ENCODE measurements at places on chromosomes 13 and 19. TPM values are rescaled to one million over a fixed set of nuclear protein-coding genes. Genes with fewer than 3 reads are reported as not detected.

DNA sequence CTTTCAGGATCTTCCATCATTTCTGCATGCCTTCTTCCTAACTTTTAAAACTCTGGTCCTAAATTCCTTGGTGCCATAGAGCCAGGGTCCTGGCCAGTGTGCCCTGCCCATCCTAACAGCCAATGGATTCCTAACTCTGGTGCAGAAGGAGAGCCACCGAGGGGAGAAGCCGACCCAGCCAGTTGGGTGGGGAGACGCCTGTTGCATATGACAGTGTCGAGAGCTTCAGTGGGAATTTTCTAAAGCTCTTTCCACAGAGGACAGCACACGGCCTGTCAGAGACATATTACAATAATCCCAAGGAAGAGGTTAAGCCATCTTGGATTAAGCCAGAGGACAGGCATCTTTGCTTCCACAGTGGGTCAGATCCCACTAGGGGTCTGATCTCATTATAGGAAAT is 180.4 kb downstream of the ZNF536 start:
- DNase-seq = no peak

- DNase-seq = no peak
Observed at GRCh38 chr13:33684874-33685273, 133.1 kb upstream of the RFC3 start.

DNA sequence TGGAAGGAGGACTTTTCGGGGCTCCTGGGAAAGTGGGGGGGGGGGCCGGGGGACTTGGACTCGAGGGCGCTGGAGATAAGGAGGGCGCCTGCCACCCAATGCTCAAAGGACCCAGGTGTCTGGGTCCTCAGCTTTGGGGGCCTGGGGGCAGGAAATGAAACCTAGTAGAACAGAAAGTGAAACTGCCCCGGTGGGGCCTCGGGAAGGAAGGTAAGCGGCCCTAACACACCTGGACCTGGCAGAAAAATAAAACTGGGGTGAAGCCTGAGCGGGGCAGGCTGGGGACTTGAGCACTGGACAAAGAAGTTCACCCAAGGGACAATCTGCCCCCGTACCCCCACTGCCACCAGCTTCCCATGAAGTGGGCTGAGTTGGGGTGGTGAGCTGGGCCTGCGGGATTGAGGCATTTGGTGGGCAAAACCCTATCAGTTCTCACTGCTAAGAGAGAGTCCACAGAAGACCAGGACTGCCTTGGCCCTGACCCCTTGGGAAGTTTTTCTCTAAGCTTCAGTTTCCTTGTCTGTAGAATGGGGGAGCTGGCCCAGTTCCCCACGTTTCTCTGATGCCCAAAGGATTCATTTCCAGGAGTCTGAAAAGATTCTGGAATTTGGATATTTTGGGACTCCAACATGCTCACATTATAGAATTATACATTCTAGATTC is 2.3 kb downstream of the PRKD2 start:
- DNase-seq = peak; percentile 78

DNA sequence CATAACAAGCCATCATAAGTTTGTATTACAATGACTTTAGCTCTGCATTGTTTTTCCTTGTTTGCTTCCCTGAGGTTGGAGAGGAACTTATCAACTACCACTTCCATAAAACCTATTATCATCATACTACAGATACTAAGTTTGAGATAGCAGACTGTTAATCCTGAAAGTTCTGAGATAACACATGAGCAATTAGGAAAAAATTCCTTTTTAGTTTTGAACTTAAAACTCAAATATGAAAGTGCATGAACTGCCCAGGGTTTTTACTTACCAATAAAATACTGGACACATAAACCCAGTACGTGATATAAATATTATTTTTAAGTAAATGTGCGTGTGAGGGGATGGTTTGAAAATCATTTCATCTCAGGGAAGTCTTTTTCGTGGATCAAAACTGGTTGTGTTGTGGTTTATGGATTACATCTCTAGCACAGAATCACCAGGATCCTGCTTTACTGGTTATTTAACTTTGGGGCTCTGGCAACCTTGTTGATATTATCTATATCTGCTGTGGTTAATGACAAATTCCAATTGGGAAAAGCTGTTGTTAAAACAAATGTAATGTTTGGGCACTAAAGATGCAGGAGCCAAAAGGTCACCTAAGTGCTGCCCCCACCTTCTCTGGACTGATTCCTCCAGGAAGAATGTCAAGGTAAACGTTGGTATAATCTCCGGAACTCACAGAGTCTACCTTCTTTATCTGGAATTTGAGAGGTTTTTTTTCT is 12.4 kb downstream of the CDX2 start:
- no peak for DNase-seq

GRCh38 chr19:20273376-20273775 is 106.4 kb downstream of the ZNF486 start:
- DNase-seq = no peak

GRCh38 chr19:24099829-24100228 is 12.8 kb downstream of the ZNF254 start:
- DNase-seq = no peak

- no peak for DNase-seq
Observed at GRCh38 chr13:110349239-110349638, 42.2 kb downstream of the COL4A2 start.

DNA sequence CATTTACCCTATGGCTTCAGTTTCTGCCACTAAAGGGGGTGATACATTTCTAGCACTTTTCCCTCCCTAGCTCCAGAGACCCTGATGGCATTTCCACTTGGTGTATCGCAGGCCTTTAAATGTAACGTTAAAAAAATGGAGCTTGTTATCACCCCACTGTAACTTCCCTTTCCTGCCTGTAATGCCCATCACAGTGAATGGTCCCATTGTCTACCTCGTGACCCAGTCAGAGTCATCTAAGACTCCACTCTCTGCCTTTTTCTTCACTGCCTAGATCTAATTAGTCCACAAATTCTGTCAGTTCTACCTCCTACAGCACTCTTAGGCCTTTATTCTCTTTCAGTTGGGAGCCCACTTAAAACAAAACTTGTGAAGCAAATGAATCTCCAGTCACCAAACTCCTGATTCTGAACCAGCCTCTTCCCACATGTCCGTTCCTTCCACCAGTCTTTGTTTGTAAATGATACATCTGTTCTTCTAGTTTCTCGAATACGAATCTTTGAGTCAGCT is 64.8 kb downstream of the NHLRC3 start:
- DNase-seq = no peak

DNA sequence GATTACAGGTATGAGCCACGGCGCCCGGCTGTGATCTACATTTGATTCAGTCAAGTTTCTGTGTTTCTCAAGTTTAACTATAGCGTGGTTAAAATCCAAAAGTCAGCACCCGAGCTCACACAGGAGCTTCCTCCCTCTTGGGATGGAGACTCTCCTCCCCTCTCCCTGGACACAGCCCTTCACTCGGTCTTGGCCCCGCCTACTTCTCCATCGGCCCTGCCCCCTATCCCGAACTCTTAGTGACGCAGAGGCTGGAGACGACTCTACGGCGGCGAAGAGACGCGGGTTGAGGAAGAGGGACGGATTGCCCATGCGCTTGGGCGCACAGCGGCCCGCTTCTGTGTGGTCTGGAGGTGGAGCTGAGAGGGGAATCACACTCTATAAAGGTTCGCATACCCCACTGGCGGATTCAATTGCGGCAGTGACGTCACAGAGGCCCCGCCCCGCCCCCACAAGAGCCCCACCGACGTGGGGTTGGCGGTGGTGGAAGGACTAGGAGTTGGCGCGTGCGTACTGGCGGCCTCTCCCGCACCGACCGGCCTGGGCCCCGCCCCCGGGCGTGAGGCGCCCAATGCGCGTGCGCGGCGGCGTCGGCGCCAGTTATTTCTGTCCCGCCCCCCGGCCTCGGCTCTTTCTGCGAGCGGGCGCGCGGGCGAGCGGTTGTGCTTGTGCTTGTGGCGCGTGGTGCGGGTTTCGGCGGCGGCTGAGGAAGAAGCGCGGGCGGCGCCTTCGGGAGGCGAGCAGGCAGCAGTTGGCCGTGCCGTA is at the start of gene TRIM28:
TSS of gene TRIM28 (plus strand) at position 239 of the 765 bp plus-strand sequence. CDS start 694 bp downstream, outside the sequence.
- peak; percentile 100 for DNase-seq

GRCh38 chr19:27971071-27971470 is 1241.9 kb downstream of the UQCRFS1 start:
- DNase-seq = no peak

- DNase-seq = no peak
Observed at GRCh38 chr19:7226739-7227138, 67.5 kb downstream of the INSR start.

- no peak for DNase-seq
Observed at GRCh38 chr13:41746259-41746658, 214.7 kb downstream of the VWA8 start.

GRCh38 chr13:51666374-51666773 is 82.1 kb downstream of the WDFY2 start:
- no peak for DNase-seq

DNA sequence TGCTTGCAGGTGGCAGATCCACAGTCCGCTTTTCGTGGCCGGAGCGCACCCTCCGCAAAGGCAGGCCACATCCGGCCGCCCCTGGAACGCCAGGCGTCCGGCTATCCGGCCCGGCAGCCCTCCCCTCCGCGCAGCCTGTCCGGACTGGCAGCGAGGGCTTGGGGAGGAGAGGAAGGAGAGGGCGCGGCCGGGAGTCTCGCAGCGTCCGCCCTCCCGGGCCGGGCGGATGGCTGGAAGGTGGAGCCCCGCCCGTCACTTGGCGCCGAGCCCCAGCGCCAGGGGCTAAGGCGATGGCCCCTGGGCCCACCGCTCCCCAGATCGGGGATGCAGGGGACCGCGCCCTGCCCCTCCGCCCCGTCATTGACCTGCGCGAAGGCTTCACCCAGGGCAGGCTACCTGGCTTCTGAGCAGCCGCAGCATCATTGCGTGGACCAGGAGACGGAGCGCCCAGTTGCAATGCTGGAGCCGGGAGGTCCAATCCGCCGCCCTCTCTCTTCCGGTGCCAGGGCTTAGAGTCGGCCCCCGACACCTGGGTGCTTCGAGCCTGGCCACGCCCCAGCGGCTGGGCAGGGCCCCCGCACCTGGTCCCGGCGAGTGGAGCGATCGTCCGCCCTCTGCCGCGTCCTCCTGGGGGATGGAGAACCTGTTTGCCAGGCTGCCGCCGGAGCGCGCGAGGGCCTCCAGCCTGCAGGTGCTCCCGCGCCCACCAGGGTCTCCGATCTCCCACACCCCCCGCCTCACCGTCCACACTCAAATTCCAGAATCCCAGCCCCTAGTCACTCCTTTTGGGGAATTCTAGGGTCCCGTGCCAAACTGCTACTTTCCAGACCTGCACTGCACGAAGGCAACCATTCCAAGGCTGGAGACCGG is at the start of gene FUT1:
TSS of gene FUT1 (minus strand) at position 146 of the 870 bp plus-strand sequence. CDS start 1,360 bp downstream, outside the sequence.
- DNase-seq = peak; percentile 50

DNA sequence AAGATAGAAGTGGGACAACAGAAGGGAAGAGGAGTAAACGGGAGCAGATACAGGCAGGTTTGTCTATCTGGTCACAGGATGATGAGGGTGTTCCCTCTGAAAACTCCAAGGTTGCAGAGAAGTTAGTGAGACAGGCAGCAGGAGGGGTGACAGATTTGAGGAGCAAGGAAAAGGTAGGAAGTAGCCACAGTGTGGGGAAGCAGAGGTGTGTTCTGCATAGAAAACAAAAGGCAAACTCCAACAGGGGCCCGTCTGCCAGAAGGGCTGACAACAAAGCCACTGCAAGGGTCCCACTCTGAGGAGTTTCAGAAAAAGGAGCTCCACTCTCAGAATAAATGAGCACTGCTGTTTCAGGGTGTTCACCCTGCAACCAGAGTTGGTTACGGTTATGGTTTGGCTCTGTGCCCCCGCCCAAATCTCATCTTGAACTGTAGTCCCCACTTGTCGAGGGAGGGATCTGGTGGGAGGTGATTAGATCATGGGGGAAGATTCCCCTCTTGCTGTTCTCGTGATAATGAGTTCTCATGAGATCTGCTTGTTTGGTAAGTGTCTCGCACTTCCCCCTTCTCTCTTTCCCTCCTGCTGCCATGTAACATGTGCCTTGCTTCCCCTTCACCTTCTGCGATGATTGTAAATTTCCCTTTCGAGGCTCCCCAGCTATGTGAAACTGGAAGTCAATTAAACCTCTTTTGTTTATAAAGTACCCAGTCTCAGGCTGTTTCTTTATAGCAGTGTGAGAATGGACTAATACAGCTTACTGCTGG is 32.1 kb downstream of the SMAD9 start:
- DNase-seq = no peak

- no peak for DNase-seq
Observed at GRCh38 chr19:10091895-10092641, 6.0 kb downstream of the SHFL start.

GRCh38 chr13:80164462-80164861 is 176.5 kb downstream of the SPRY2 start:
- DNase-seq = no peak

GRCh38 chr19:11096210-11096841 is 7.1 kb downstream of the LDLR start:
- DNase-seq = peak; percentile 55

DNA sequence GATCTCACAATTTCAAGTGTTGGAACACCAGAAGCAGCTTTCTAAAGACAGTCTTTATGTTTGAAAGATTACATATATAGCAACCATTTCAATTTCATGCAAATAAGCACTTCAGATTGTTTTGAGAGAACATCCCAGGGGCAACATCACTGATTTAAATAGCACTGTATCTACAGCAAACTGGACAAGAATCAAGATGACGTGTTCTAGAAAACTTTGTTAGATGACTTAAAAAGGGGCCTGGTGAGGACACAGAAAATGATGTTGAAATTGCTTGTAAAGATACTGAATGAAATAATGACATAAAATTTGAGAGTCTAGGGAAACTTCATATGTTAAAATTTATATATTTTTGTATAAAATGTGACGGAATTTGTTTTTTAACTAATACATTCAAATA is 277.1 kb downstream of the KLF12 start:
- DNase-seq = no peak

GRCh38 chr19:1360818-1361461 is 22.8 kb upstream of the NDUFS7 start:
- DNase-seq = no peak

DNA sequence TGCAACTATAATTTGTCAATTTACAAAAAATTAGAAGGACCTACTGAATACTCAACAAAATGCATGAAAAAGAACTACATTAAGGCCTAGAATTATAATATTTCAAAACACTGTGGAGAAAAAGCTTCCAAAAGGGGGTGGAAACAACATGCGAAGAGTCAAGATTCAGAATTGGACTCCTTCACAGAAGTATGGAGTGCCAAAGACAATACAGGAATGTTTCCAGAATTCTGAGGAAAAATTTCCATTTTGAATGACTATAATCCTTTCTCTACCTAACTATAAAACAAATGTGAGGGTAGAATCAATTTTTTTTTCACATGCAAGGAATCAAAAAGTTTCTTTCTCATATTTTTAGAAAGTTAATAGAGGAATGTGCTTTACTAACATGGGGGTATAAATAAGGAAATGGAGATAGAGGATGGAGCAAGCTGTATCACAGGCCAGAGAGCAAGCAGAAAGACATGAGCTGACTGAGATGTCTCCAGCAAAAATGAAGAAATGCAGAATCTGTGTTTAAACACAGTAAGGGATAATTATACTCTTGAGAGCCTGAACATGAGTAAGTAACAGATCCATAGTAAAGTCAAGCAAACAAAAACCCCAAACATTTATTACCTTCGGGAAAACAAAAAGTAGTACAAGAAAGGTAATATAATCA is 39.5 kb upstream of the SMAD9 start:
- no peak for DNase-seq

TNFAIP8L1 gene
- total RNA-seq = 18.6 TPM

ZNF547 gene
- 4.8 TPM for total RNA-seq

TEX29 gene
- total RNA-seq = 0.93 TPM

LGALS14 gene
- not detected for total RNA-seq

PRR20D gene
- total RNA-seq = not detected

TMEM190 gene
- total RNA-seq = not detected

ALDH16A1 gene
- 36.6 TPM for total RNA-seq

CCL25 gene
- not detected for total RNA-seq

ZNF577 gene
- total RNA-seq = 5.3 TPM

NCAN gene
- total RNA-seq = not detected

HCST gene
- 218 TPM for total RNA-seq

Measured in activated CD4-positive, alpha-beta memory T cell treated with anti-CD3 and anti-CD28 coated beads, Interleukin-2, amount 10 ng/mL, durations not matched to agents 7 days and 5 days (primary cell).